ENCODE measurements at places on chromosomes 6 and 20.

DNA sequence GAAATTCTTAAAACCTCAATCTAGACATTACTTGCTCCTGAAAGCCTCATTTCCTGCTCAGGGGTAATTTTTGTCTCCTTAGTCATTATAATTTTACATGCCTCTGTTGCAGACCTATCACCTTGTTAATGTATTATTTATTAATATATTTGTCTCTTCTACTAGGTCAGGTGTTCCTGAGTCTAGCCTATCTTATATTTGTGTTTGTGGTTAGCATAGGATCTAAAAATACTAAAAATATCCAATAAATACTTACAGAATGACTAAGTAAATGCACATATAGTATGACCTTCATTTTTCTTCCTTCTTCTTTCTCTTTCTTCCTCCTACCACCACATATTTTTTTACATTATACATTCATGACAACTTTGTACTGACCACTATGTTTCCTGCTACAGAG is 268.9 kb upstream of the HS3ST5 start:
- DNase-seq = no peak

- DNase-seq = peak; percentile 79
Measured at GRCh38 chr20:34365765-34366213, 2.7 kb downstream of the ITCH start.

DNA sequence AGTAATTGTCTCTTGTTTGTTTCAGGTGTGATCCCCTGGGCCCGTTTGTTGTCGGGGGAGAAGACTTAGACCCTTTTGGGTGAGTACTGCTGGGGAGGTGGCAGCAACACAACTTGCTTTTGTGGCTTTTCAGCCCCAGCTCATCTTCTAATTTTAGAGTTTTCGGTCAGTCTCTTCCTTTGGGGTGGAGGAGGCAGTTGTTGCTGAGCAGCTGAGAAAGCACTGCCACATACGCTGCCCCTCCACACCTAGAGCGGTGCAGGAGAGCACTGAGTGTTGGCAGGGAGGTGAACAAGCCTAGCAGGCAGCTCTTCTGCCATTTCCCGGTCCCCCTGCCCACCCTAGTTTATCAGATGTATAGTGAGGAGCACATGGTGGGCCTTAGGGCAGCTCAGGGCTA is 21.7 kb downstream of the TMEM74B start:
- DNase-seq = no peak

GRCh38 chr6:13643125-13643524 is 28.0 kb downstream of the NOL7 start:
- DNase-seq = no peak

DNA sequence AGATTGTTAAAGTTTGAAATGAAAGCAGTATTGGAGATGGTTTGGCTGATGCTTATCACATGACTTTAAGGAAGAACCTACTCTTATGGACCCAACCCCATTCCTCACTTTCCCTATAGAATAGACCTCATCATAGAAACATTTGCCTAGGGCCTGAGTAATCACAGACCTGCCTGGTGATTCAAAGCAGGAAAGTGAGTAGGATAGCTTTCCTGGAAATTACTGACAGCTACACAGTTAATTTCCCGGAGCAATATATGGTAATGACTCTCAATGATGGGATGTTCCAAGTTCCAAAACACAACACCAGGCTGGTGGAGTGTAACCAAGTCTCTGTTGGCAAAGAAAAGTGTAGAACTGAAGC is 233.8 kb downstream of the SIM1 start:
- DNase-seq = no peak

DNA sequence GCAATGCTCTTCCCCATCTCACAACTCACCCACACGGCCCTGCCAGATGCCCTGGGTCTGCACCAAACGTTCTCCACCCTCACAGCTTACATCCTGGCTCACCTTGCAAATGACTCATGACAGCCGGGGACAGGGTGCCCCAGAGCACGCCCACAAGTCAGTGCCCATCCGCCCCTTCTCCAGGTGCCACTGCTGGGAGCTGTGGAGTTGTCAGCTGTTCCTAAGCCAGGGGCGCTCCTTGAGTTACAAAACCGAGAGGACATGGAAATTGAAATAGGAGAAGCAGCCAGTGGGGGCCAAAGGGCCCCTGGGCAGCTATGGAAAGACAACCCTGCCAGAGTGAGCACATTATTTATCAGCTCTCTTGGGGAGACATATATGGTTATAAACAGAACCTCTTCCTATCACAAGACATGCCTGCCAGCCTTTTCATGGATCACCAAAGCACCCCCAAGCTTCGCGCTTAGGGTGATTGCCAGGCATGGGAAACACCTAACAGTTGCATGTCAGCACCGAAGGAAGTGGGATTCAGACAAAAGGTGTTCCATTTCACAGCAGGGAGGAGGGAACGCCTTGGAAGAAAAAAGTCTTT is 236.8 kb downstream of the LY86 start:
- DNase-seq = no peak

- no peak for DNase-seq
Measured at GRCh38 chr6:34522761-34523160, 33.4 kb downstream of the SPDEF start.

- no peak for DNase-seq
Measured at GRCh38 chr6:107617341-107617932, 127.5 kb downstream of the SOBP start.

- DNase-seq = no peak
Measured at GRCh38 chr6:12944001-12944400, 227.4 kb downstream of the PHACTR1 start.

- DNase-seq = no peak
Measured at GRCh38 chr20:62381202-62381797, 5.6 kb upstream of the RPS21 start.

DNA sequence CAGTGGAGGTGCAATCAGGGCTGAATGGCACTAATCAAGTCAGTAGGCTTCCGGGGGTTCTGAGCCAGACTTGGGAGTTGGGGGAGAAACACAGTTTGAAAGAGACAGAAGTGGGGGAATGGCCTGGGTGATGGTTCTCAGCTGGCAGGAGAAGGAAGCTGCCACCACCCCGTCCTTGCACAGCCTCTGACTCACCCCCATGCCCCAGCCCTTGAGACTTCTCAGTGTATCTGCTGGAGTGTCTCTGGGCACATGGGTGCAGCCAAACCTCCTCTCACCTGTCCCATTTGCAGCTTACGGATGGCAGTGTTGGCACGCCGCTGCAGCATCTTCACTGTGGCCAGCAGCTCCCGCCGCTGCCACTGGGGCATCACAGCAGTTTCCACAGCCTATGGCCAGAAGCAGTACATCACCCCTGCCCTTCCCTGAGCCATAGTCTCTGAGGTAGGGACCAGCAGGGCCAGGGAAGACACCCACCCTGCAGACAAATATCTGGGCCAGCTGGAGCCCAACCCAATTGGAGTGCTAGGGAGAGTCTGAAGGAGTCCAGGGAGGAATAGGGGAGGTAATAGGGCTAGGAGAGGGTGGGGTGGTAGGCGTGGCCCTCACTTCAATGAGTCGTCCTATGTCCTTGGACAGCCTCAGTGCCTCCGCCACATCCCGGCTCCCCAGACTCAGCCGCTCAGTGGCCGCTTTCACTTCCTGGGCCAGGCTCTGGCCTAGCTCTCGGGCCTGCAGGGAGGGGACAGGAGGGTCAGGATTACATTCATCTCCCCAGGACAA is 11.2 kb downstream of the AARS2 start:
- no peak for DNase-seq

- DNase-seq = peak; percentile 25
Measured at GRCh38 chr6:20978151-20978614, 443.9 kb downstream of the CDKAL1 start.

DNA sequence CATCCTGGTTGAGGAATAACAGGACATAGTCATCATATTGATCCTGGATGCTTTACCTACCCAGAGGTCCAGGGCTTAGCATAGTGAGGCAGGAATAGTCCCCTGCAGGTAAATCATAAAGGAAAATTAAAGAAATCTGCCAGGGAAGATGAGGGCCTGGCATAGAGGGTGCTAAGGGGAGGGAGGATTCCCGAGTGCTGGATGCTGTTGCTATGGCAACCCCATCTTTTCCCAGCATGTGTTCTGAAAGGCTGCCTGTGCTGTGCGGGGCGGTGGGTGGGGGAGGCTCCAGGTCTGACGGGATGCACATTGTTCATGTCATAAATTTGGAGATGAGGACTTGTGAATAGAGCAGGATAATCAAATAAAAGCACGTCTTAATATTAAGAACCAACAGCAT is 212.6 kb upstream of the PCSK2 start:
- no peak for DNase-seq

- DNase-seq = no peak
Measured at GRCh38 chr6:169157197-169158148, 96.2 kb downstream of the THBS2 start.

GRCh38 chr6:116096979-116097816 is 3.5 kb upstream of the NT5DC1 start:
- DNase-seq = no peak

DNA sequence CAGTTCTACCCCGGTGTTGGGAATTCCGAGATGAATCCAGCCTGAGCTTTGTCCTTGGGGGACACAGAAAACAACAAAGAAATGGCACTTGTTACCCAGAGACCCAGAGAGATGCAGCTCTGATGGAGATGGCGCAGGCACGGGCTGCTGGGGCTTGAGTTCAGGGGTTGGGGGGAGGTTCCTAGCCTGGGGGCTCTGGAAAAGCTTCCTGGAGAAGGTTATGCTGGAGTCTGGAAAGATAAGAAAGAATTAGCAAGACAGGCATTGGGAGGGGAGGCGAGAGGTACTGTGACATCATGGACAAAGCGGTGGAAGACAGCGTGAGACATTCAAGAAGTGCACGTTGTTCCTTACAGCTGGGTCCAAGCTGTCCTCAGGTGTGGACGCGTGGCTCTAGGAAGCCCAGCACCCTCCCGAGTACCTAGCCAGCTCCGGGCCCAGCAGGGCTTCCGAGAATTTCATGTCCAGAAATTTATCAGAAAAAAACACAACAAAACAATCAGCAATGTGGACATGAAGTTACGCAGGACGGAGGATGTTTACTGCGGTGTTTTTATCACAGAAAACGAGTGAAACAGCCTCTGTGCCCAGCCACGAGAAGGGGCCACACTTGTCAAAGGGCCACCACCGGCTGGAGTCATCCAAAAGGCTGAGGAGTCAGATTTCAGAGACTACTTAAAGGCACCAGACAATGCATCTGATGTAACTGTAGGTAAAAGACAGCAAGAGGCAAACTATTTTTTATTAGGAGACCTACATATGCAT is 39.5 kb downstream of the C20orf203 start:
- DNase-seq = no peak

- no peak for DNase-seq
Measured at GRCh38 chr20:21322083-21322710, 19.1 kb downstream of the XRN2 start.

Measured in GM12878 (cell line).